WERI-Rb-1 (cell line): ENCODE measurements at places on chromosomes 12 and 14.

GRCh38 chr12:7075518-7075917 lies 15.0 kb downstream of the C1S start:
- DNase-seq, result no peak

- no peak for DNase-seq
Observed at GRCh38 chr14:35532783-35533356, 1.1 kb upstream of the INSM2 start.

DNA sequence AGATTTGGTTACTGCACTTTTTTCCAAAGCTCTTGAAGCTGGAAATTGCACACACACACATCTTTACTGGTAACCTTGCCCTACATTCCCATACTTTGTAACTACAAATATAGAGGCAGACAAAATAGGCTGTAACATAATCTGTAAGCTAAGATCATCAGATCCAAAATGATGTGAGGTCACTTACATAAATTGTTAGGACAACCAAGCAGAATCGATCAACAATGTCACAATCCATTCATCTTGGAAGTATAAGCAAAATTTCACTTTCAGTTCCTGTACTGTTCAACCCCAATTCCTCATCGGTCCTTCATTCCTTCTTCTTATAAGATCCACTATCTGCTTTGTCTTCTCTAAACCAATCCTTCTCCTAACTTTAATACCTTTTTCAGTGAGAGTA lies 72.6 kb downstream of the EPS8 start:
- DNase-seq, result no peak

- DNase-seq, result no peak
Observed at GRCh38 chr12:127399451-127399850, 867.5 kb upstream of the TMEM132C start.

- peak; percentile 74 for DNase-seq
Observed at GRCh38 chr14:99518441-99519346, 37.5 kb downstream of the CCNK start.

DNA sequence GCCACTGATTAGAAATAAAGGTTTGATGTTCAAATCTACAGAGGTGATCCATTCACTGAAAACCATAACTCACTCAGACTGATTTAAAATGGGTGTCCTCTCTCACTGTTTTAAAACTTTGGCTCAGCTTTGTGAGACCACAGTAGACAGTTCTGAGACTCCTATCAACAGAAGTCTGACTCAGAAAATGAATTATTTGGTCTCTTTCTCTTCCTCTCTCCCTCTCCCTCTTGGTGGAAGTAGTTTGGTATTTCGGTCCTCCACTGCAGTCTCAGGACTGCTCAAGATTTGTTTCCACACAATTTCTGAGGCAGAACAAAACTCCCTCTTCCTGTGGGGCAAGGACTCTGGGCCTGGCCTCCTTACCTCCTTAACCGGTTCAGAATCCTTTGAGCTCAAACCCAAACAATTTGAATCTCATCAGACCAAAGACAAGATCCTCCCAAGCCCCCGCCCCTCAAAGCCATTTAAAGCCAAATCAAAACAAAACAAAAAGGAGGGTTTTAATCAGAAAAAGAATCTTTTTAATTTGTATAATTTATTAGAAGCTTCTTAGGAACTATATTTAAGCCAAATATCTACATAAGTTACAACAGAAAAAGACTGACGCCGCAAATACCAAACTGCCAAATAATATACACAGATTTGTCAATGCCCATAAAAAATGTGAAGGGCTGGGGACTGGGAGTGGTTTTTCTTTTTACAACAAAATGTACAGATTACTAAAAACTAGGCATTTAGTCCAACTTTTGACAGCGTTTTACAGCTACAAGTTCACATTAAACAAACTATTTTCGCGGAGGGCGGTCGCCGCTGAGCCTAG lies 3.9 kb downstream of the NKX2-1 start:
- no peak for DNase-seq

DNA sequence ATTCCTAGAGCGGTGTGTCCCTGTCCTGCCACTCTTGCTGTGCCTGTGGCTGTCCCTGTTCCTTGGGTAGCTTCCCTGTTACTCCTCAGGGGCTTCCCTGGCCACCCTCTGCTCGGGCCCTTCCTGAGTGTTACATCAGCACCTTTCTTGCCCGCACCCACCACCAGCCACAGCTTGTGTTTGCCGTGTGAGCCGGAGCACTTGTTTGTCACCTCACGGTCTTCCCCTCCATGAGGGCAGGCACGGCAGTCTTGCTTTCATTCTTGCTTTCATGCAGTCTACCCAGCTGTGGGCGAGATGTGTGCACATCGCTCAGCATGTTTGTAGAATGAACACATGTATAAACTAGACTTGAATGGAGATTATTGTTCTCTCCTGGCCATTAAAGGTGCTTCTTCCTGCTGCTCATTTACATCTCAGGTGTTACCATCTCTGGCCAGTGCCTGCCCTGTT lies 42.0 kb downstream of the TRAF3 start:
- DNase-seq, result no peak

GRCh38 chr12:40691913-40692764 lies at the start of gene CNTN1:
TSS of gene CNTN1 (plus strand) at chr12:40692439.
- peak; percentile 86 for DNase-seq

GRCh38 chr14:41558490-41558889 lies 48.2 kb upstream of the LRFN5 start:
- DNase-seq, result no peak

DNA sequence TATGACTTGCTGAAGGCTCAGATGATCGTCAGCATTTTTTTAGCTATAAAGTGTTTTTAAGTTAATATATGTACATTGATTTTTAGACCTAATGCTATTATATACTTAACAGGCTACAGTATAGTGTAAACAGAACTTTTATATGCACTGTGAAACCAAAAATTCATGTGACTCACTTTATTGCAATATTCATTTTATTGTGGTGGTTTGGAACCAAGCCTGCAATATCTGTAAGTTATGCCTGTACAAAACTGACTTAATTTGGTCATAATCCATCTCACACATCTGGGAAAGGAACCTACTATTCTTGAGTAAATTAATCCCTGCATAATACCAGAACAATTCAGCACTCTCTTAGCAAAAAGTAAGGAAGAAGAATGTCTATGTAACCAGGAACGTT lies 390.7 kb downstream of the SYT1 start:
- no peak for DNase-seq

DNA sequence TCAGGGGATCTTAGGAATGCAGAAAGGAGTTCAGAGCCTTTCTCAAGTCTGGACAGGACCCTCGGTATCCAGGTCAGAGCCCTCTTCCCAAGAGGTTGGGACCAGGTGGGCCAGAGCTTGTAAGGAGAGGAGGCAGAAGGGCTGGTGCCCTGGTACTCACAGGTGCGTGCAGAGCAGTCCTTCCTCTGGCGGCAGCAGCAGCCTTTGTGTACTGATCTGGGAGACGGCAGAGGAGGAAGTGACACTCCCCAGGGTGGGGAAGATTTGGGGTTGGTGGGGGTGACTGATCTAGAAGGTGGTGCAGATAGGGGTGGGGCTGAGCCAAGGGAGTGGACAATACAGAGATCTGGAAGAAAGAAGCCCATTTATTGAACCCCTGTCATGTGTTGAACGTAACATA lies at the start of gene ITGB7:
ITGB7 (minus strand) TSS at position 210 of the 400 bp plus-strand sequence. CDS start 6,808 bp downstream, outside the sequence.
- no peak for DNase-seq

GRCh38 chr12:128940974-128941373 lies 87.7 kb downstream of the GLT1D1 start:
- DNase-seq, result no peak

DNA sequence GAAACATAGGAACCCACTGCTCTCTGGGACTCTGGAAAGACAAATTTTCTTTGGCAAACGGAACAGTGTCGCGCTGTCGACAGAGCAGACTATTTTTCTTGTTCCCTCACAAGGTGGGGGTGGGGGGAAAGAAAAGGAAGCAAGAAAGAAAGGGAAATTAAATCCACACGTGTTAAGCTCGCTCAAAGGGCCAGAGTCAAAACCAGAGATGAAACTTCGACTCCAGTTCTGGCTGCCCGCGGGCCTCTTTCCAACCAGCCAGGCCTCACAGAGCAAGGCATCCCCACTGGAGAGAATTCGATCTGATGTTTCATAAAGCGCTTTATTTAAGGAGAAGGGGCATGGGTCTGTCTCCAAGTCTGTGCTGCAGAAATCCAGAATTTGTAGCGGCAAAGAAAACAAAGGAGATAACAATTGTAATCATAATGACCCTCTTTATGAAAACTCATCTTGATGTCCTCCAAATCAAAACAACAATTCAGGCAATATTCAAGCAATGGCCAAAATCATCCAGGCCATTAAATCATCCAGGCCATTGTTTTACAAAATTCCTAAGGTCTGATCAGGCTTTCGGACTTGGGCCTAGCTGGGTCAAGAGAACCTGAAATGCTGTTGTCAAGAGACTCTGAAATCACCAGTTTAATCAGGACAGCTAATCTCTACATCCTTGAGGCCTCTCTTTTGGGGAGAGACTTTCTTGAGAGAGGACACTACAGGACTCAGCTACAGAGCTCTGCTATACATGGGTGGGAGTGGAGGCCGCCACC lies 5.3 kb upstream of the TBX5 start:
- no peak for DNase-seq

DNA sequence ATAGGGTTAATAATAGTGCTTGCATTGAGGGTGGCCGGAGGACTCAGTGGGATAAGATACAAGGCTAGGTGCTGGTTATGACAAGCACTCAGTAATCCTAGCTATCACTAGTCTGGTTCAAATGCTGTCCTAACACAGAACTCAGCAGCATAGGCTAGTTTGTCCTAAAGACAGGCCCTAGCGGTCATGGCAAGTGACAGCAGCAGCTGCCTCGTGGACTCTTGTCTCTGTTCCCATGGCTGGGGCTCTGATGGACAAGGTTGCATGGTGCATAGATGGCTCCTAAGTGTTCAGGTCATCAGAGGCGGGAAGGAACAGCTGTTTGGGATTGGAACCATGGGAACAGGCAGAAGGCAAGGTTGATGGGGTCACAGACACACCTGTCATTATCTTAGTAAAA lies 42.4 kb upstream of the IGF1 start:
- DNase-seq, result no peak

DNA sequence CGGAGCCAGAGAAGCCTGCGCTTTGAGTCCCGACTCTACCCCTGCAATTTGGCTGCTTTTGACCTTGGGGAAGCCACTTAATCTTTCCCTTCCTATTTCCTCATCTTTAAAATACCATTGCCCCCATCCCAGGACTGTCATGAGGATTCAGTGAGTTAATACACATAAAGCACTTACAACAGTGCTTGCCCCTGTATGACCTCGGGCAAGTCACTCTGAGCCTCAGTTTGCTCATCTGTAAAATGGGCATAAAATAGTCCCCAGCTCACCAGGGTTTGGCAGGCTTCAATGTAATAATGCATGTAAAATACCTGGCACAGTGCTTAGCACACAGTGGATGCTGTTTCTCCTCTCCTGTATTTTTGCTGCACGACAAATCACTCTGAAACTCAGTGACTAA lies 278.7 kb upstream of the PWP1 start:
- DNase-seq, result no peak

GRCh38 chr12:79643821-79644220 lies 46.9 kb downstream of the PAWR start:
- no peak for DNase-seq

- DNase-seq, result no peak
Observed at GRCh38 chr14:84125676-84126075, 1404.3 kb upstream of the FLRT2 start.

DNA sequence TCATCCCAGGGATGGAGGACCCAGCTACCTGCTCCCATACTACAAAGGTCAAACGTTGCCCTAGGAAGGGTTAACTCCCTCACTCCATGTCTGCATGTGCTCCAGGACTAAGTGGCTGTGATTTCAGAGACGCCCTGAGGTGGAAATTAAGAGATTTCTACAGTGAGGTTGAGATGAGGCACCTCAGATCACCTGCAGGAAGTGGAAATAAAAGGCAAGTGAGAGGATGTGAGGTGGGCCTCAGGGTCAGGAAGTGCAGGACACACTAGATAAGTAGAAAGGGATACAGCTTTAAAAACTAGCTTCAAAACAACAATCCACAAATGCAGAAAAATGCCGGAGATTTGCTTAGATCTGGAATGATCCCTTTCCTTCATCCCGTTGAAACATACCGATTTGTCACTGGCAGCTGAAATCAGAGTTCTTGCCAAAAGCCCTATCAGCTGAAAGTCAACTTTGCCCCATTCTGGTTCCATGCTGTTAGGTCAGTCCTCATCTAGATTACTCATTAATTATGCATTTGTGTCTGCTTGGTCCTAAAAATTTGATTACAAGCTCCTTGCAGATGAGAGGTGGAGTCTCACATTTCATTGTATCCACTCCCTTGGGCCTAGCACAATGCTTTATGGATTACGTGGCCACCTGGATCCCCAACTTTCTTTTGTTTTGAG lies 6.6 kb downstream of the PLBD1 start:
- DNase-seq, result no peak

GRCh38 chr12:27965411-27965810 lies 7.1 kb downstream of the PTHLH start:
- DNase-seq, result no peak

- no peak for DNase-seq
Observed at GRCh38 chr12:98371419-98371818, 144.0 kb upstream of the TMPO start.

- DNase-seq, result no peak
Observed at GRCh38 chr12:96146747-96147146, 47.4 kb upstream of the ELK3 start.

DNA sequence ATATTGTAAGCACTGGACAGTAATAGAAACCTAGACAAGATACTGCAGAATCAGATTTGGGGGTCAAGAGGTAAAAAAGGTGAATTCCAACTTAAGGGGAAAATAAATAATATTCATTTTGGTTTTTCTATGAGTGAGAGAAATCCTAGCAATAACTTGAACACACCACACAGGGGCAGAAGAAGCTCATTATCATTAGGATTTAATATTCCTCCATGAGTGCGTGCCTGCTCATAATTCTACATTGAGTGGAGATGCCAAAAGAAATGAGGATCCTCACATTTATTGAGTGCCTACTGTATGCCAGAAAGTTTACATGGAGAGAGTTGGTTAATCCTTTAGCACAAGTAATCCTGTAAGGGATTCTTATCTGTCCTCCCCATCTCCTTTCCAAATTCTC lies 40.5 kb upstream of the C14orf132 start:
- DNase-seq, result no peak

GRCh38 chr12:119259484-119259883 lies 75.0 kb upstream of the CCDC60 start:
- no peak for DNase-seq

- no peak for DNase-seq
Observed at GRCh38 chr14:61609884-61610283, 85.4 kb upstream of the HIF1A start.

DNA sequence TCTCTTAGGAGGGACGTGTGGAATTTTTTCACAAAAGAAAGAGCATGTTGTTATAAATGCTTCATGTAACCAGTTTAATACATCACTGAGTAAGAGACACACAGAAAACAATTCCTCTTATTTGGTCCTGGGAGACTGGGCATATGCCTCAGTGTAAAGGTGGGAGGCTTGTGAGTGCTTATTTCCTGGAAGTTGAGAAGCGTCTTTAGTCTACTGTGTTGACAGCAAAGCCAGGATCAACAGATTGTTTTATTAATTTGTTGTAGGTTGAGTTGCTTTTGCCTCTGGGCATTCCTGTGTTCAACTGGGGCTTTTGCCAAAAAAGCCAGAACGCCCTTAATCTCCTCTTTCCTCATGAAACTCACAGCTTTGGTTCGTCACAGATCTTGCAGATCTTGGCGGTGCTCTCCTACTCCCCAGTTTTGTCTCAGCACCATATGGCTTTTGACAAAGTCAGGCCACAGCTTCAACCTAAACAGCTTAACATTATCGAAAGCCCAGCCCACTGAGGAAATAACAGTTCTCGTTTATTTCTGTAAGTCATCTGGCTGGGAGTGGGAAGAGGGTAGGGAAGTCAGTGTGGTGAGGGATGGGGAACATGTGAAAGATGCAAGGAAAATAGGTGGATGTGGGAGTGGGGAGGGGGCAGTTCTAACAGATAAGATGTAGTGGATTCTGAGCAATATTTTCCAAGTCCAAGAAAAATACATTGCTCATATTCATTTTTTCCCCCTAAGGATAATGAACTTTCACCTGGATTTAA lies 227.2 kb downstream of the DACT1 start:
- DNase-seq, result peak; percentile 51
